ENCODE measurements at places on chromosomes 7 and 10.

GRCh38 chr7:148303295-148304082, 287.1 kb upstream of the C7orf33 start:
- DNase-seq: no peak

- DNase-seq: no peak
Measured at GRCh38 chr7:140036224-140036962, 26.4 kb downstream of the PARP12 start.

GRCh38 chr10:97631098-97631497, 2.2 kb downstream of the MORN4 start:
- DNase-seq: no peak

- no peak for DNase-seq
Measured at GRCh38 chr10:110006358-110007160, 1.2 kb upstream of the ADD3 start.

DNA sequence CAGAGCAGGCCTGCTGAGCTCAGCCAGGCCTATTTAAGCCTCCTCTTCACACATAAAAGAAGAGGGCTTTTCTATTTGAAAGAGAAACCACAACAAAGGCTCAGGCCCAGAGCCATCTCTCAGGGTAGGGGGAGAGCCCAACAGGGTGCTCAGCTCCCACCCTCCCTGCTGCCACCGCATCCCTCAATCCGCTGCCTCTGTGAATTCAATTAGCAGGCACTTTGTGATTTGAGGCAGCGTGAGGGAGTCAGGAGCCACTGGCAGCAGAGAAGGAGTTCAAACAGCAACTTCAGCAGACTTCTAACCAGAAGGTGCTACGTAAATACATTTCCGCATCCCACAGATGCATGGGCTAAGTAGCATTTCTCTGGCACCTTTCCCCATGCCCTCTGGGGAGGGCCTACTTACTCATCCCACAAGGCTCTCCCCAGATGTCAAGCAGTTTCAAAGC, 45.2 kb downstream of the LRRC20 start:
- no peak for DNase-seq

DNA sequence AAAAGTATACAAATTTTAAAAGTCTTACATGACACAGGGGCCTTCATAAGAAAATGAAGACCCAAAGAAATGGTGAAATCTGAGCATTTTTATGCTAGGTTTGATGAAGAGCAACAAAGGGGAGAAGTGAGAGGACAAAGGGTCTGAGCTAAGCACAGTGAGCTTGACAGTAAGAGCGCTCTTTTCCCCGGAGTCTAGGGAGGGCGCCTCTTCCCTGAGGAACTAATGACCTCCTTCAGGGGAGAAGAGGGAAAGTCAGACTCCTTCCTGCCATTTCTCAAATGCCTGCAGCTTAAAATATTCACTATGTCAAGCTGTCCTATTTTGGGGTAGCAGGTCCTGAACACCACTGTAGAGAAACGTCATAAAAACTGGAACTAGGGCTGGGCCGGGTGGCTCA, 18.1 kb upstream of the PAXIP1 start:
- no peak for DNase-seq

- peak; percentile 49 for DNase-seq
Measured at GRCh38 chr10:133308421-133309099, at the start of the genes TUBGCP2 and ZNF511. TUBGCP2 (minus strand) TSS chr10:133308872; CDS start chr10:133302941, 5,931 bp downstream. ZNF511 (plus strand) TSS chr10:133308914; CDS start chr10:133308944, 30 bp downstream.

GRCh38 chr10:48231699-48232315, 42.7 kb downstream of the FRMPD2 start:
- no peak for DNase-seq

DNA sequence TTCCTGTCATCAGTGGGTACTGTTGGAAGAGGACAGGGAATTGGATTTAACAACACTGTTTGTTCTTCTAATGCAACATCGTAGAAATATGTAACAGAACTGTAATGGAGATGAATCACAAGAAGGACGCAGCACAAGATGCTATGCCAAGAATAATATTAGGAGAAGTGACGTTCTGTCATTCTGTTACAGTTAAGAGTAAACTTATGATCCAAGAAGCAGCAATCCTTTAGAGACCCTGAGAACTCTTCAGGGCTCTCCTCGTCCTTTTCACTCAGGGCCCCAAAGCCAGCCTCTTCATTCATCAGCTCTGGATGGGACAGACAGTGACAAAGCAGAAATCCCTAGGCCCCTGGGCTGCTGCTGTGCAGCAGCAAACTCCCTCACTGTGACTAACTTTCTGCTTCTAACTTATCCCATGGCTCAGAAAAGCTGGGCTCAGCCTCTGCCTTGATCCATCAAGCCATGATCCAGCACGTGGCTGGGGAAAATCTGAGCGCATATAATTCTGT, 8.7 kb upstream of the IL6 start:
- DNase-seq: no peak

- DNase-seq: no peak
Measured at GRCh38 chr10:10794791-10795191, 222.9 kb upstream of the CELF2 start.

DNA sequence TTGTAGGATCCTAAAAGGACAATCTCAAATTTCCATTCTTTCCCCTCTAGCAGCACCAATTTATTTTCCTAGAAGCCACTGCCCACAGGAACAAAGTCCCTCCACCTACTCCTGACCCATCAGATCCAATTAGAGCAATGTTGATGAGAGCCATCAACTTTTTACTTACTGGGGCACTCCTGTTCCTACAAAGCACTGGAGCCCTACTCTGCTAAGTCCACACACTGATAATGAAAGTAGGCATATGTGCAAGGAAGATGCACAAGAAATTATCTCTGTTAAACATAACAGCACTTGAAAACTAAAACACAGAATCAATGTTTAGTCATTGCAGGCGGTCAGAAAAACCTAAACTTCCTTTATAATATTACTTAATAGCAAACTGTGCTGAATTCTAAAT, 3.6 kb downstream of the HERPUD2 start:
- DNase-seq: no peak

DNA sequence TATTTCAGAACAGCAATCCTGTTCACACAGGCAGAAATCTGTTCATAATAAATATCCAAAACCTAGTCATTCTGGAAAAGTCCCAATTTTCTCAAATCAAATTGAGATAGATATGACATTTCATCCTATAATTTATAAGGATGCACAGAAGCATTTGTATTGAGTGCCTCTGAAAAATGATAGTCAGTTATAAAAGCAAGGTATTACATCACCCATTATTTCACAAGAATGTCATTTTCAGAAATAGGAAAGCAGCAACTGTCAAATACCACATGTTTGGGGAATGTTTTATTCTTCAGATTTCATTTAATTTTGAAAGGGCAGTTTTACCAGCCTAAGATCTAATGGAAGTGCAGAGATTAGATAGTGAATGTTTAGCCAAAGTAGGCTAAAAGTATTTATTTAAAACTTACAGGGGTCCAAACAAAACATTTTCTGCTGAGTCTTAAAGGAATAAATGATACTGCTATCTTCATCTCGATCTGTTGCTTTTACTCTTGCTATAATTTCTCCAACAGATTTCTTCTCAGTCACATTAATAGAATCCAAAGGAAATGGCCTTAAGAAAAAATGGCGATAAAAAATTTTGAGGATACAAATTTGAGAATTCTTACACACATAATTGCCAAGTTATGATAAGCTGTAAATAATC, 185.8 kb downstream of the HGF start:
- no peak for DNase-seq

- DNase-seq: no peak
Measured at GRCh38 chr10:31314256-31315150, 4.5 kb upstream of the ZEB1 start.

GRCh38 chr7:134440476-134440875, 18.4 kb downstream of the AKR1B1 start:
- no peak for DNase-seq

- DNase-seq: no peak
Measured at GRCh38 chr7:151566897-151567320, 47.2 kb upstream of the RHEB start.

GRCh38 chr7:118590107-118590506, 365.6 kb downstream of the ANKRD7 start:
- DNase-seq: no peak

DNA sequence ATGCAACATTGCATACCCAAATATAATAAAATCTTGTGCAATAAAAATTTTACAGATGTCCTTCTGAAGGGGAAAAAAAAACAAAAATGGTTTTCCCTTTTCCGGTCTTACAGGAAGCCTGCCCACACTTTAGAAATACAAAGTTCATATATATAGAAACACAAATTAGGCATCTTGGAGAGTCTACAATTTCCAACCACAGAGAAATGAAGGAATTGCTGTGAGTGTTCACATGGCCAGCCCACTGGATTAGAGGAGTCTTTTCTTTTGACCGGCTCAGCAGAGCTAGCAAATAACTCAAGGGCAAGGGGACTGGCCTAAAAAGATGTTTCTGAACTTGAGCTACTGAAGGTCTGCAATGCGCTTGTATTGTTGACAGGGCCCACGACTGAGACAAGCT, 92.4 kb downstream of the GLI3 start:
- DNase-seq: no peak

- no peak for DNase-seq
Measured at GRCh38 chr7:36923943-36924436, 199.7 kb upstream of the AOAH start.
